ENCODE measurements at places on chromosomes 16 and 17.

GRCh38 chr16:10256784-10257641, 74.8 kb upstream of the GRIN2A start:
- peak; percentile 66 for DNase-seq

- DNase-seq: peak; percentile 14
Measured at GRCh38 chr17:79188048-79188447, 113.4 kb downstream of the ENGASE start.

- DNase-seq: no peak
Measured at GRCh38 chr16:13070268-13070667, 168.9 kb downstream of the SHISA9 start.

GRCh38 chr17:50363217-50364060, 9.5 kb downstream of the MRPL27 start:
- DNase-seq: no peak

- DNase-seq: peak; percentile 71
Measured at GRCh38 chr16:71709229-71709781, 15.2 kb downstream of the PHLPP2 start.

- DNase-seq: peak; percentile 99
Measured at GRCh38 chr17:7251661-7252175, at the start of gene CTDNEP1. Gene CTDNEP1 (minus strand): TSS chr17:7251734. CDS start chr17:7251296, 438 bp downstream.

DNA sequence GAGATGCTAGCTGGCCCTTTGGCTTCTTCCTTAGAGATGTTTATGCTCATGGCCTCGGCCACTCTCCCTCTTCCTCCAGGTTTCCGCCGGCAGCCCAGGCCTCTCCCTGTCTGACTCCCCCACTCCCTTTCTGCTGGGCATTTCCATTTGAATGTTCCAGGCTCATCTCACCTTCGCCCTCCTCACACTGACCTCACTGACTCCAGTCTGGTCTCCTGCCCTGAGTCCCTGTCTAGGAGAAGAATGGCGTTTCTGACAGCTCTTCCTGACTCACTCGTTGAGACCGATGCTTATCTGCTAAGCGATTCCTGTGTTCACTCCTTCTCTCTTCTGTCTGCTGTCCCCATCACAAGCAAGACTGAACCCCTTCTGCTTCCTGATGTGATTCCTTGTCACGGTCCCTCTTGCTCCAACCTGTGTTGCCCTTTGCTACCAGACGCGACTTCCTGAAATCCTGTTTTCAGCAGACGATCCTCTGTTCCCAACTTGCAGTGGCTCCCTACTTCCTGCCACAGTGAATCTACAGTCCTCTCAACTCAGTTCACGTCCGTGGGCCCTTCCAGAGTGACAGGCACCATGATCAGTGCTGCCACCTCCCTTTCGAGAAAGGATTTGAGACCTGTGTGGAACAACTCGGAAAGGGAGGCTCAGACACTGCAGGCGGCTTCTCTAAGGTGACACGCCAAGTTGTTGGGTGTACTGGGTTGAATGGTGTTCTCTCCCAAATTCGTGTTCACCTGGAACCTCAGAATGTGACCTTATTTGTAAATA, 176.4 kb downstream of the MSI2 start:
- DNase-seq: no peak

Data from adipocyte (in vitro differentiated cells).